ENCODE measurements at places on chromosomes 5 and 9. TPM values are rescaled to one million over a fixed set of nuclear protein-coding genes. Genes with fewer than 3 reads are reported as not detected.
A peak's percentile ranks its signal among the peaks of the same experiment; 100 is the strongest.

Gene ARID3C
- 0.33 TPM for total RNA-seq

Gene EIF4E1B
- total RNA-seq: not detected

Gene KCTD16
- 0.08 TPM for total RNA-seq

GRCh38 chr5:74623006-74623611 is 17.4 kb downstream of the ENC1 start:
- H3K36me3 ChIP-seq: no peaks in the 10 kb centered on the region
- H3K4me3 ChIP-seq: no peak overlapping the region
- H3K4me1 ChIP-seq: peaks cover 3% of the 10 kb centered on the region
- DNase-seq: no peak
- H3K27ac ChIP-seq: 0 out of 2 replicates have a peak overlapping the region, but pooled peaks have one; percentile 51

GRCh38 chr5:6342689-6343315 is 35.5 kb downstream of the MED10 start:
- no peak for DNase-seq
- H3K4me1 ChIP-seq: no peaks in the 10 kb centered on the region
- no peaks in the 10 kb centered on the region for H3K36me3 ChIP-seq
- H3K27ac ChIP-seq: no peak overlapping the region
